CD14-positive monocyte (primary cell): ENCODE measurements at places on chromosomes 6 and 20. TPM values are rescaled to one million over a fixed set of nuclear protein-coding genes. Genes with fewer than 3 reads are reported as not detected.
A peak's percentile ranks its signal among the peaks of the same experiment; 100 is the strongest.

SNRPB2 gene
- 62.3 TPM for polyA plus RNA-seq

IER3 gene
- 168 and 188 TPM in 2 replicates for polyA plus RNA-seq

- no peak for DNase-seq
These were observed 38.7 kb downstream of the SCP2D1 start for GRCh38 chr20:18852318-18852717.

TUBB2A gene
- polyA plus RNA-seq: 4.2 TPM

- DNase-seq: no peak
These were observed 39.2 kb upstream of the NHSL1 start for GRCh38 chr6:138538390-138539031.

GRCh38 chr6:132300323-132300949 lies 100.8 kb downstream of the MOXD1 start:
- DNase-seq: no peak

TMEM200A gene
- polyA plus RNA-seq: not detected

- DNase-seq: no peak
These were observed 28.8 kb upstream of the ANGPT4 start for GRCh38 chr20:944774-945410.

DNA sequence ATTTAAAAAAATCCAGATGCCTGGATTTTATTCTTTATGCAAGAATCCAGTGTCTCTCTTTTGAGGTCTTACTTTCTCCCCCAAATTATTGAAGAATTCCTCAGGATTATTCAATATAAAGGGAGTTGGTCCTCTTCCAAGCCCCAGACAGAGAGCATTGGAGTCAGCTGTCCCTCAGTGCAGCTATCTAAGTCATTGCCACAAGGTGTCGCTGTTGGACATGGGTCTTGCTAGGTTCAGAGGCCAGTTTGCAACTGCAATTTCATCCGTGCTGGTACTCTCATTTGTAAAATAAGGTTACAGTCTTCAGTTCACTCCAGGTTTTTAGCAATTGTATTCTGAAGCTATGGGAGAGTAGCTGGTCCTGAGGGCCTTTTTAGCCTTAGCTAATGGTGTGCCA lies 27.8 kb downstream of the CCN2 start:
- DNase-seq: no peak

BANF2 gene
- not detected in 2 replicates for polyA plus RNA-seq

GRCh38 chr6:95784869-95785268 lies 207.5 kb downstream of the MANEA start:
- no peak for DNase-seq

MUC22 gene
- not detected in 2 replicates for polyA plus RNA-seq

- DNase-seq: peak; percentile 11
These were observed 469 bp upstream of the XRN2 start for GRCh38 chr20:21302664-21303060.

TCP11 gene
- polyA plus RNA-seq: not detected

EFCAB8 gene
- 0.15 and 0.45 TPM in 2 replicates for polyA plus RNA-seq

DNA sequence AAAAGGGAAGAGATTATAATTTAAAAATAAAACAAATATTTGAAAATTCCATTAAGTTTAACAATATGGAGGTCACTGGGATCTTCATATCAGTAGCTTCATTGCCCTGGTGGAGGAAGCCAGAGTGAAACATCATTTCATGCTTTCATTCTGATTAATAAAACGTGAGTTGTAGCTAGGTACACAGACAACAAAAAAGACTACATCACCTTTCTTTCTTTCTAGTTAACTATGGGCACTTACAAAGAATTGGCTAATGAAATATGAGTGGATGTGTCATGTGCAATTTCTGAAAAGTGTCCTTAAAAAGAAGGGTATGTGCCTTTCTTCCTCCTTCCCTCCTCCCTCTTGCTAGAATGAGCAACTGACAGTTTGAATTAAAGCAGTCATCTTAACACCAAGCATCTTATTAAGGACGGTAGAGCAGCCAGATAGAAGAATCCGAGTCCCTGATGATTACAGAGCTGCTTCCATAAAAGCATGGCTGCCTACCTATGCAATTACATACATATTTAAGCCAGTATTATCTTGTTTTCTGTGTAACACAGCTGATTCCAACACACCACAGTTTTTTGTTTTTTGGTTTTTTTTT lies 3.4 kb downstream of the SERAC1 start:
- no peak for DNase-seq

DNA sequence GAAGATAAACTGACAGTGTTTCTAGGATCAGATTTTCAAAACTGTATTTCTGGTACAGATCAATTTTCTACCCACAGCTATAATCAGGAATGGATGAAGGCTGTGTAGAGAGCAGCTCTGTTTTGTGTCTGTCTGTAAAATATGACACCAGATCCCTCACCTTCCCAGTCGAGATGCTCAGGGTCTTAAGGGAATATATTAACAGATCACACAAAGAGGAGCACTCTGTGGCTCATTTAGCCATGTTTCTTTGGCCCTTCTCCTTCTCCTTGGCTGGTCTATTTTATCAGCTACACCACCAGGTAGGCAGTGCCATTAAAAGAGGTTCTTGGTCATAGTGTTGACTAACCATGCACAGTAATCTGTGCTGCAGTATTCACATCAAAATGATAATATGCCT lies 82.6 kb downstream of the PREP start:
- DNase-seq: no peak

RIPPLY2 gene
- not detected for polyA plus RNA-seq

- no peak for DNase-seq
These were observed 4.2 kb downstream of the TCF19 start for GRCh38 chr6:31162463-31163165.

DNA sequence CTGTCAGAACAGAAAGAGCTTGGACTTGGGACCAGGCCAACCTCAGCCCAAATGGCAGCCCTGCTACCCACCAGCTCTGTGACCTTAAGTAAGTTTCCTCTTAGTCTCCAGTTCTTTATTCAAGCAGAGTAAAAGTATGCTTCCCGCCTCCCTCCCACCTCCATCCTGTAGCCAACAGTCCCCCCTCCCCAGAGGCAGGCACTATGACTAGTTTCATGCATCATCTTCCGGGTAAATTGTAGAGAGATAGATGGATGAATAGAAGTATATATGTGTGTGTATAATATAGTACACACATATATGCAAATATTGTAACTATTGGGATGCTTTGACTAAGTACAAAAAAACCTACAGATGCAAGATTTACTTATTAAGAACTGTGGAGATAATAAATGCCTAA lies 39.5 kb upstream of the B4GALT5 start:
- no peak for DNase-seq

CCN6 gene
- polyA plus RNA-seq: not detected

DNA sequence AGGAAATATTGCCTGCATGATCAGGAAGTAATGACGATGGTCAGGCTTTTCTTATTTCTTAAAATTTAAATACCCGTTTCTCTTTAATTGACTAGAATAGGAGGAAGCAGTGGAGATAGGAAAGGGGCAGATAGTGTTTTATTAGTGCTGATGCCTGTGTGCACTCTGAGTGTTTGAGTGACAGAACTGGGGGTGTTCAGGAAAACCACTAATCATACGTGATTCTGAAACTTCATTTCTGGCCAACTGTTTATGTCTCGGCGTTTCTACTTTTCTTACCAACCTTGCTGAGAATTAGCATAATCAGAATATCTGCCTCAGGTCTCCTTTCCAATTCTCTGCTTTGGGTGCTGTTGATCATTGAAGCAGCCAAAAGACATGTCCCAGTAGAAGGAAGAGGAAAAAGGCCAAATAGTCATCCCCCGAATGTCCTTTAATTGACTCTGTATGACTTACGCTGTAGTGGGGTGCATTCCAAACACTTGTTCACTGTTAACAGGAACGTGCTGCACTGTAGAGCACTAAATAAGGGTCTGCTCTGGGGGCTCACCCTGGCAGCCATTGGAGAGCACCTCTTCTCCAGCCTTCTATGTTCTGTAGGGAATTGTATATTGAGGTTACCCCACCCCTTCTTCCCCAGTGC lies 152.9 kb downstream of the JARID2 start:
- no peak for DNase-seq

GRCh38 chr20:9311132-9311531 lies 203.3 kb upstream of the LAMP5 start:
- no peak for DNase-seq

PTCRA gene
- 0.55 TPM for polyA plus RNA-seq

ECT2L gene
- not detected for polyA plus RNA-seq

ADGRF4 gene
- polyA plus RNA-seq: not detected

DNA sequence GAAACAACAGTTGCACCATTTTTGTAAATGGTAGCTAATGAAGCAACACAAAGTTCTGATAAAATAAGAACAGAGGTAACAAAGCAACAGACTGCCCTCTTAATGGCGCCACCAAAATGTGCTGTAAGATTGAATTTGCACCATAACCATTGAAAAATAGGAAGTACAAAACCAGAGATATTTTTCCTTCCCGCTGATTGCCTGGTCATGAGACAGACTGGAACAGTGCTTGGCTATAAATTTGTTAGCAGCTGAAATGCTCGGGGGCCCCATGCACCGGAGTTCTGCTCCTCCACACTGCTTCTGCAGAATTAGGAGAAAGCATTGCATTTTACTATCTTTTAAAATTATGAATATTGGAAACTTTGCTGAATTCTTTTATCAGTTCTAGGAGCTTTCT lies 164.4 kb upstream of the QKI start:
- peak; percentile 28 for DNase-seq

GRCh38 chr6:130927305-130927704 lies 100.1 kb downstream of the SMLR1 start:
- DNase-seq: no peak

- DNase-seq: no peak
These were observed 149.4 kb upstream of the NOX3 start for GRCh38 chr6:155604991-155605390.

KCNS1 gene
- polyA plus RNA-seq: not detected

GRCh38 chr6:75199889-75200288 lies 6.0 kb downstream of the COL12A1 start:
- no peak for DNase-seq

DLK2 gene
- 0.08 TPM in 1 of 2 replicates, not detected in the other for polyA plus RNA-seq

- DNase-seq: no peak
These were observed 76.8 kb downstream of the MKKS start for GRCh38 chr20:10357061-10357708.

GDAP1L1 gene
- polyA plus RNA-seq: not detected in 2 replicates

SLC17A9 gene
- polyA plus RNA-seq: 0.82 TPM

SPTLC3 gene
- 0.01 TPM in 1 of 2 replicates, not detected in the other for polyA plus RNA-seq

DNA sequence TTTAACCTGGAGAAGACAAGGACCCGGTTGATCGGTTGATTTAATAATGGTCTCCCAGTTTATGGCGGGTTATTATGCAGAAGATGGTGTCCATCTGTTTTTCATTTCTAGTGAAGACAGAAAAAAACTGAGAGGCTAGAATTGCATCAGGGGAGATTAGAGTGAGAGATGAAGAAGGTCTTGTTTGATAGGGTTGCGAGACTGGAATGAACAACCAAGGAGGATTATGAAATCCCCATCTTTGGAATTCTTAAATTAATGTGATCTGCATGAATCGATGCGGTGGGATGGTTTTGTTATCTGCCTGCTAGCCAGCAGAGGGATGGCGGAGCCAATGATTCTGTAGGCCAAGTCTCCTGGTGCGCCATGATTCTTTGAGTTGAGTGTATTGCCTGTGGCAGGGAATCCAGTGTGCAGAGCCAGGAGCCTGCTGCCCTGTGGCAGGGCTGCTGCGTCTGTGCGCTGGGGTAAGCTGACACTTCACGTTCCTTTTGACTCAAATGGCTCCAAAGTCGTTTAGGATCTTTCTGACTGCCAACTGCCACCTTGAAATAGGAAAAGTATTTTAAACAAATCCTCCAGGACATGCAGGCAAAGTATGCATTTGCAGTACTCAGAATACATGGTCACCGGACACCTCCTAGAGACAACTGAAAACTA lies 200.1 kb downstream of the CLIC5 start:
- no peak for DNase-seq

DNA sequence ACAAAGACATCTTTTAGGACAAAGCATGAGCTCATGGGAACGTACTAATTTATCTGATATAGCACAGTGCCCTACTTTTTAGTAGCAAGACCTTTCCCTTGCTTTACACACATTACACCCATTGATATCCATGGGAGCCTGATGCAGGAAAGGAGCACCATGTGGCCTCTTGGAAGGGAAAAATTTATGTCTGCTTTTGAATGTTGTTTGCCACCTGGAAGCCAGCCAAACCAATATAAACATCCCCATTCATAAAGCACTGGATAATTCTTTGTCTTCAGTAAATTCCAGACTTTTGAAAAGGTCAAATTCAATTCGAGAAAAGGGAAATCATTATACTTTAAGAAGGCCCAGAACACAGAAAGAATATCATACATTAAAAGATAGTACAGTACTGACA lies 152.3 kb upstream of the BEND6 start:
- DNase-seq: no peak

DNA sequence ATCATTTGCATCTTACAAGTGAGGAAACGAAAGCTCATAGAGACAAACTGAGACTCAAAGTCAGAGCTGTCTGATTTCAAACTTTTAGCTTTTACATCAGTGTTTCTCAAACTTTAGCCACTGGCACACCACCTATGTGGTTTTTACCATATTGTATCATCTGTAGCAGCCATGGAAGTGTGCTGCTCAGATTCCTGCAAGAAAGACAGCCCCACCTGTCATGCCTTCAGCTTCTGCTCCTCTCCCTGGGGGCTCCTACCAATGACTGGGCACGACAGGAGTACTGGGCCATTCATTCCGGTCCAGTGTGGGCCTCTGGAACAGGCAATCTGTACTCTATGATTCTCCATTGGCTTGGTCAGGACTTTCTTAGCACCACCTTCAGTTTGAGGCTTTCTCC lies 87.0 kb downstream of the BCAS1 start:
- no peak for DNase-seq

CLPSL2 gene
- not detected in 2 replicates for polyA plus RNA-seq

- no peak for DNase-seq
These were observed 474.6 kb downstream of the COL12A1 start for GRCh38 chr6:74731204-74731603.

- no peak for DNase-seq
These were observed 76.6 kb upstream of the PROKR2 start for GRCh38 chr20:5393218-5393870.

GRCh38 chr20:45918182-45918737 lies 6.3 kb upstream of the PLTP start:
- DNase-seq: no peak

- no peak for DNase-seq
These were observed 14.5 kb downstream of the TCF15 start for GRCh38 chr20:595330-596308.

GJA10 gene
- not detected for polyA plus RNA-seq

SIRPD gene
- polyA plus RNA-seq: 3.7 and 3.9 TPM in 2 replicates

C4A gene
- polyA plus RNA-seq: 8.4 and 12.6 TPM in 2 replicates

MUC21 gene
- not detected in 2 replicates for polyA plus RNA-seq

- no peak for DNase-seq
These were observed 38.9 kb downstream of the PIGU start for GRCh38 chr20:34638039-34638292.
